Prostate gland (tissue), 2 donors: ENCODE measurements at places on chromosomes 3 and 15.

GRCh38 chr15:69926006-69926405, 171.7 kb downstream of the TLE3 start:
- no peak for DNase-seq

DNA sequence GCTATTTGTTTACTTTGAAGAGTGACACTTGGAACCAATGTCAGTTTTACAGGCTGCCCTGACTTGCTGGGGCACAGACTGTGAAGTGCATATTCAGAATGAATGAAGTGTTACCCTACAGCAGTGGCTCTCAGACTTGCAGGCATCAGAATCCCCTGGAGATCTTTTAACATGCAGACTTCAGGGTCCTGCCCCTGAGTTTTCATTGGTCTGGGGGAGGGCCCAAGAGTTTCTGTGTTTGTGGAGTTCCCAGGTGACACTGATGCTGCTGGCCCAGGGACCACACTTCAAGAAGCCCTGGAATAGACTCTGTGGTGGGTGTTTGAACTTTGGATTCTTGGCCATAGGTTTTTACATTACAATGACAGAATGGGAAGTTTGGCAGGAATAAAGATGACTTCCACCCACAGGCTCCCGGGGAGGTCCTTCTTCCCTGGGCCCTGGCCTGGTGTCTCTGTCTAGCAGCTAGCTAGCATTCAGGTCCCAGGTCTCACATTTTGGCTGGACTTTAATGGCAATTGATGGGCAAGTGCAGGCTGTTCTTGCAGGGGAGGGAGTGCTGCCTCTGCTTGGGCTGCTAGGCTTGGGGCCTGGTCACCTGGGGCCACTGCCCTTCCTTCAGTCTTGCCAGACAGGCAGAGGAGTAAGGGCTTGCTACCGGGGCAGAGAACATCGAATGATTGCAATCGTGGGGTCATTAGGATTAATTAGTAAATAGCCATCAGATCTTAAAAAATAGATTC, 149.0 kb downstream of the APBA2 start:
- no peak for DNase-seq

DNA sequence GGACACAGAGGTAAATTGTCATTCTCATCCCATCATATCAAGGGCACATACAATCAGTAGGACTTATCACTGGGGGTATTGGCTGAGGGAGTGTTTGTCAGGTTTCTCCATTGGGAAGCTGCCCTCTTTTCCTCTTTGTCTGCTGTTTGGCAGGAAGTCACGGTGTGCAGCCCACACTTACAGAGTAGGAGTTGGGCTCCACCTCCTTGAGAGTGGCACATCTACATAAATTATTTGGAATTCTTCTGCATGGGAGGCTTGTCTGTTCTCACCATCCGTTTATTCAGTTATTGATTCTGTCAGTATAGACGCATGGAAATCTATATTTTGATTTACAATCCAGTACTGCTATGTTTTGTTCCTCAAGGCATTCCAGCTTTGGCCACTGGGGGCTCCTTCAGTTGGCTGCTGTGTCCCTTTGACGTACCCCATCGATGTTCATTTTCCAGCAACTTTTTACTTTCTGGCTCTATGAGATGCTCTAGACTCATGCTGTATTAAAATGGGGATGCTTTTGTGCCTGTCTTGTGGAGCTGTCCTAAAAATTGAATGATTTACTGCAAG, 200.3 kb downstream of the SLCO3A1 start:
- DNase-seq: no peak

GRCh38 chr3:188683032-188683521, 488.7 kb upstream of the TPRG1 start:
- no peak for DNase-seq

- DNase-seq: no peak
Observed at GRCh38 chr3:158709666-158710083, 22.6 kb downstream of the RARRES1 start.

DNA sequence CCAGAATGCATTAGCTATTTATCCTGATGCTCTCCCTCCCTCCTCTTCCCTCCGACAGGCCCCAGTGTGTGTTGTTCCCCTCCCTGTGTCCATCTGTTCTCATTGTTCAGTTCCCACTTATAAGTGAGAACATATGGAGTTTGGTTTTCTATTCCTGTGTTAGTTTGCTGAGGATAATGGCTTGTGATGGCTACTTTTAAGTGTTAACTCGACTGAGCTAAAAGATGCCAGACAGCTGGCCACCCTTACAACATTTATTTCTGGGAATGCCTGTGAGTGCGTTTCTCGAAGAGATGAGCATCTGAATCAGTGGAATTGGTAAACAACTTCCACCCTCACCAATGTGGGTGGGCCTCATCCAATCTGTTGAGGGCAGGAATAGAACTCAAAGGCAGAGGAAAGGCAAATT, 24.7 kb upstream of the TM2D3 start:
- no peak for DNase-seq

- no peak for DNase-seq
Observed at GRCh38 chr15:79479616-79480015, 47.5 kb downstream of the MINAR1 start.

- DNase-seq: no peak
Observed at GRCh38 chr3:120370463-120370862, 21.3 kb upstream of the LRRC58 start.

DNA sequence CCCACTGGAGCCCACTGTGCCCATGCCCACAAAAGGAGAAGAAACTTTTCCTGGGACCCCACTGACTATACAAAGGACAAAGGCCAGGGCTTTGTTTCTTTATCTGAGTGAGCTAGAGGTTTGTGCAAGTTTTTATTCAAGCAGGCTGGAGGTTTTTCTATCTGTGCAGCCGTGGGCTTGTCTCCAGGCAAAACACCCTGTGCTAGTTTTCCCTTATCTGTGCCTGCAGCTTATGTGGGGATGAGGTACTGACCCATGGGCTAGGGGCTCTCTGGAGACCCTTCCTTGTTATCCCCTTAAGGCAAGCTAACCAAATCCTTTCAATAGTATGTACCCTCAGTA, 545.5 kb downstream of the ZPLD1 start:
- DNase-seq: no peak

- DNase-seq: no peak
Observed at GRCh38 chr3:32937331-32937730, 14.1 kb upstream of the CCR4 start.

- no peak for DNase-seq
Observed at GRCh38 chr3:159960188-159961148, 28.2 kb upstream of the IL12A start.

DNA sequence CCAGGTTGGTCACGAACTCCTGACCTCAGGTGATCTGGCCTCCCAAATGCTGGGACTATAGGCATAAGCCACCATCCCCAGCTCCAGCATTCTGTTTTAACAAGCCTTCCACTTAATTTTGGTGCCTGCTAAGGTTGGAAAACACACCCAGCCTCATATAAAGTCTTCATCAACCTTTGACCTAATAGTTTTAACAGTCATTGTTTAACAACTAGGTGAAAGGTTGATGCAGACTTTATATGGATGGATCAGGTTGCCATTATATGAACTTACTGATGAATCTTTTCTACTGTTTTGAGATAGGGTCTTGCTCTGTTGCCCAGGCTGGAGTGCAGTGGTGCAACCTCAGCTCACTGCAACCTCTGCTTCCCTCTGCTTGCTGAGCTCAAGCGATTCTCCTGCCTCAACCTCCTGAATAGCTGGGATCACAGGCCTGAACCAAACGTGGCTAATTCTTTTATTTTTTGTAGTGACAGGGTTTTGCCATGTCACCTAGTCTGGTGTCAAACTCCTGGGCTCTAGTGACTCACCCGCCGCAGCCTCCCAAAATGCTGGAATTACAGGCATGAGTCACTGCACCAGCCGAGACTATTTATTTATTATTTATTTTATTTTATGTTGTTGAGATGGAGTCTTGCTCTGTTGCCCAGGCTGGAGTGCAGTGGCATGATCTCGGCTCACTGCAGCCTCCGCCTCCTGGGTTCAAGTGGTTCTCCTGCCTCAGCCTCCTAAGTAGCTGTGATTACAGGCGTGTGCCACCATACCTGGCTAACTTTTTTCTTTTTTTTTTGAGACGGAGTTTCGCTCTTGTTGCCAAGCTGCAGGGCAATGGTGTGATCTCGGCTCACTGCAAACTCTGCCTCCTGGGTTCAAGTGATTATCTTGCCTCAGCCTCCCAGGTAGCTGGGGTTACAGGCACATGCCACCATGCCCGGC, 3.1 kb upstream of the RPAP1 start:
- no peak for DNase-seq

DNA sequence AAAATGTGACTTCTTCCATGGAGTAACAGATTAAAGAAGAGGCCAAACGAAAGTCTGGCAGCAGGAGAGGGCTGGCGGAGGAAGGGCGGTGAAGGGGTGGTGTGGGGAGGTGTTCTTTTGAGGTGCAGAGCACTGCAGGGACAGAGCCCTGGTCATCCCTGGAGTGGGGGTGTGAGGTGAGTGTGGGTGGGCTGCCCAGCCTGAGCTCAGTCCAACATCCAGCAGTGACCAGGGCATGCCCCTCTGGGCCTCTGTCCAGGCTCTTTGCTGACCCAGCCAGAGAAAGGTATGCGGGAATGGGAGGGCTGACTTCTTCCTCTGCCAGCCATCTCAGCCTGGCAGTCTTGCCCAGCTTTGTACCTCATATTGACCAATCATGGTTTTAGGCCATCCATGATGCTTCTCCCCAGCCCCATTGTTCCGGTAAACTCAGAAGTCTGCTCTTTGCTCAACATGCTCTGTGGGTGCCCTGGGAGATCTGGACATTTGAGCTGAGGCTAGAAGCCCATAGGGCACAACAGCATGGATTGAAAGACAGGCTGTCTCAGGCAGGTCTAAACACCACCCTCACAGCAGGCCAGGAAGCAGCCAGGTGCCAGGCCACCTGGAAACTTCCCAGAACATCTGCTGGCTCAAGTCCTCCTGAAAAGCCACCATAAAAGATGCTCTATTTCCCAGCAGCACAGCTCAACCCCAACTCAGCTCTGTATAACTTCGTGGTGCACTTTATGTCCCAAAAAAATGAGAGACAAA, 25.9 kb upstream of the CXCR6 start:
- DNase-seq: no peak

GRCh38 chr15:60616628-60617027, 137.7 kb upstream of the ICE2 start:
- DNase-seq: no peak

DNA sequence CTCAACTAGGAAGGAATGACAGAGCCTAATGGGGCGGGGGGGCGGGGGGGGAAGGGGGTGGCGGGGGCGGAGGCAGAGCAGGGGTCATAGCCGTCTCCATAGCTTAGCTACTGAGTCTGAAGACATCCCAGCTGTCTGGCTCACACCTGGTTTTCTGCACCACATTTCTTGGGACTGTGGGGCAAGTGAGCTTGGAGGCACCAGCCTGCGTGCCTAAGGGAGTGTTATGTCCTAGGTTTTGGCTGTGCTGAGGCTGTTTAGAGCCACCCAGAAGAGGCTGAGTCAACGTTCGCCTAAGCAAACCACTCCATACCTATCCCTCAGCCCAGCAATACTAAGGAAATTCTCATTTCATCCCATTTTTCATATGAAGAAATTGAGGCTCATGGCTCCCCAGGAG, 1.4 kb downstream of the IL17RD start:
- DNase-seq: no peak

GRCh38 chr3:175149675-175150074, 290.5 kb downstream of the NAALADL2 start:
- DNase-seq: no peak

DNA sequence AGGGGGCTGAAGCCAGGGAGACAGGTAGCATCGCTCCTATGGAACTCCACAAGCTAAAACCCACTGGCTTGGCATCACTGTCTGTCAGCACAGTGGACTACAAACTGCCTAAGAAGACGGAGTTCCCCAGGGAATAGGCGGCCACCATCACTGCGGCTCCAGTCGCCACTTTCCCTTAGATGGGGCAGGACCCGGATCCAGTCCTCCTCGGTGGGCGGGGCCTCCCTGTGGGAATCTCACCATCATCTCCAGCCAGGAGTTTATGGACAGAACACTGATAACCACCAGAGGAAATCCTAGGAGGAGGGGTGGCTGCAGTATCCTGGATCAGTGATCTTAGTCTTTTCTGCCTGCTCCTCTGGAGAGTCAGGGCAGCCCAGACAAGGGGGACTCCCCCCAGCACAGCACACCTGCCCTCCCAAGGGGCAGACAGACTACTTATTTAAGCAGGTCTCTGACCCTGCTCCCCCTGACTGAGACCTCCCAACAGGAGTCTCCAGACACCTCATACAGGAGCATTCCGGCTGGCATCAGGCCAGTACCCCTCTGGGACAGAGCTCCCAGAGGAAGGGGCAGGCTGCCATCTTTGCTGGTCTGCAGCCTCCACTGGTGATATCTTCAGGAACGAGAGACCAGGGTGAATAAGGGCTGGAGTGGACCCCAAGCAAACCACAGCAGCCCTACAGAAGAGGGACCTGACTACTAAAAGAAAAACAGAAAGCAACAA, 435.6 kb upstream of the RASGRP1 start:
- no peak for DNase-seq

GRCh38 chr15:87628311-87628710, 628.2 kb downstream of the NTRK3 start:
- DNase-seq: no peak

DNA sequence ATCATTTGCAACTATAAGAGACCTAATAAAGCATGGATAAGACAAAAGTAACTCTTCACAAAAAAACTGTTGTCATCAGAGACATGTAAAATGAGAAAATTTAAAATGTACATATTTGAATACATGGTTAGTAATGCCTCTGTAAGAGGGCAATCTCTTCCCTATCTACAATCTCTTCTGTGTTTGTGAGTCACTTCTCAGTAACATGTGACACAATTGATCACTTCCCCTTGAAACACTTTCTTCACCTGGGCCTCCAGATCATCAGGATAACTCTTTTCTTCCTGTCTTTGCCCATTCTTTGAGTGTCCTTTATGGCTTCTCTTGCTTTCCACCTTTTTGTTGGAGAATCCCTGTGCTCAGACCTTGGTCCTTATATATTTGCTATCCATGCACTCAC, 50.4 kb downstream of the TFDP2 start:
- DNase-seq: no peak

GRCh38 chr3:155996882-155997281, 123.5 kb upstream of the KCNAB1 start:
- no peak for DNase-seq

- DNase-seq: no peak
Observed at GRCh38 chr3:58013099-58013498, 4.9 kb downstream of the FLNB start.

GRCh38 chr3:30319713-30320112, 286.7 kb upstream of the TGFBR2 start:
- no peak for DNase-seq

GRCh38 chr3:49606427-49606826, 52.1 kb downstream of the BSN start:
- DNase-seq: no peak

- DNase-seq: no peak
Observed at GRCh38 chr15:77507911-77508310, 87.2 kb downstream of the HMG20A start.

GRCh38 chr3:49899815-49900214, 3.9 kb downstream of the MST1R start:
- no peak for DNase-seq
